ENCODE measurements at places on chromosomes 11 and 22.

- DNase-seq = no peak
Observed at GRCh38 chr11:117905524-117905923, 23.7 kb downstream of the TMPRSS13 start.

DNA sequence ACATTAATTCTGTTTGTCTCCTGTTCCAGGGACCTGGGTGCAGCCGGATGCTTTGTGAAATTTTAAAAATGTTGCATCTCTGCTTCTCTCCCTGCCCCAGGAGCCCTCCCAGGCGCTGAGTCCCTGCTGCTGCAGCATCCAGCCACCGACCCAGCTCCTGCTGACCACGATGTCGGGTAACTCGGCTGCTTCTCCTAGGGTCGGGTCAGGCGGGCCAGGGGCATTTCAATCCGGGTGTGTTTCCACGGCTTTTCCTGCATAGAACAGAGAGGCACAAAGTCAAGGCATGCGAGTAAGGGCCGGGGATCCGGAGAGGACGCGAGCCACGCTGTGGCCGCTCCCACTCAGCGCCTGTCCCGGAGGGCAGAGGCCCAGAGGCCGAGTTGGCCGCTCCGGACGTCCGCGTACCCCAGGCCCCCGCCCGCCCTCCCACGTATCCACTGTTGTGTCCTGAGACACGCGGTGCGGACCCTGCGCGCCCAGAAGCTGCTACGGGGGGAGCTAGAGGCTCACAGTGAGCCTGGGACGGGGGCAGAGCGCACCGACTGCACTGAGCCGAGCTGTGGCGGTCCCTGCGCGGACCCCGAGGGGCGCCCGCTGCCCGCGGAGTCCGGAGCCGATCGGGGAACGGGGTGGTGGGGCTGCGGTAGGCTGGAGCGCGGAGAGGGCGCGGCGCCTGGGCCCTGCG lies at the start of gene POU2AF3:
Gene POU2AF3, plus strand, starts transcription at position 134 of the 688 bp plus-strand sequence. Its CDS starts 36 bp downstream, at position 170.
- DNase-seq = no peak

DNA sequence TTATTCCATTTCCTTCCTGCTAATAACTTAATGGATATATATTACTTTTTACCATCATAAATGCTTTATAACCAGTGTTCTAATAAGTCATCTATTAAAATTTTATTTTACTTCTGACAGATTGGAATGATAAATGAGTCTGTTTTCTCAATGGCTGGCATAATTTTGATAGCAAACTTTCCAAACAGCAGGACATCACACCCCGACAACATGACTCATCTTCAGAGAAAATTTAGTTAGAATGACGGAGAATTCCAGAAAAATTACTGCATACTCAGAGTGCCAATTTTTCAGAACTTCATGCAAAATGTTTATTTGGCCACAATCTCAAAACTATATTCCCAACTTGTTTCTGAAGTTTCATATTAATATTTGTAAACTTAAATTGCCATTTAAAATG lies 174.4 kb downstream of the SWAP70 start:
- DNase-seq = no peak

DNA sequence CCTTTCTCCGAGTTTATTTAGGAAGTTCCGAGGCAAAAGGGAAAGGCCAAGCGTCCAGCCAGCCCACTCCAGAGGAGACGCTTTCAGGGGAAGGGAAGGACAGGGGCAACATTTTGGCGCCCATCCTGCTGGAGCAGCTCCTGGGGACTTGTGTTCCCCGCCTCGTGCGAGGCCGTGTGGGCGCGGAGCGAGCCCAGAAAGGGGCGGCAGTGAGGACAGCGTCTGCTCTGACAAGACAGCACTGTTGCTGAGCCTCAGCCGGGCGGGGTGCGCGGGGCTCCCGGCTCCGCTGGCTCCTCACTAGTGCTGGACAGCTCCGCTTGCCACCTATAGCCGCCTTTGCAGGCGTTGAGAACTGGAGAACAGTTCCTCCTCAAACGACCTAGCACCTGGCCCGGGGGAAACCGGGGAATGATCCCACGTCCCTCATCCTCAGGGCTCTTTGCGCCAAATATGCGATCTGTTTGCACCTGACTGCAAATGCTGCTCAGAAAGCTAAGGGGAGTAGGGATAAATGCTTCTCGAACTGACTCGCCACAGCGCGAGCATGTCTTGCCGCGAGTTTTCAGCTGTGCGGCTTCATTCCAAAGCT lies 722 bp upstream of the GUCY1A2 start:
- DNase-seq = no peak

- no peak for DNase-seq
Observed at GRCh38 chr11:58530236-58530635, 22.3 kb upstream of the OR5B21 start.

DNA sequence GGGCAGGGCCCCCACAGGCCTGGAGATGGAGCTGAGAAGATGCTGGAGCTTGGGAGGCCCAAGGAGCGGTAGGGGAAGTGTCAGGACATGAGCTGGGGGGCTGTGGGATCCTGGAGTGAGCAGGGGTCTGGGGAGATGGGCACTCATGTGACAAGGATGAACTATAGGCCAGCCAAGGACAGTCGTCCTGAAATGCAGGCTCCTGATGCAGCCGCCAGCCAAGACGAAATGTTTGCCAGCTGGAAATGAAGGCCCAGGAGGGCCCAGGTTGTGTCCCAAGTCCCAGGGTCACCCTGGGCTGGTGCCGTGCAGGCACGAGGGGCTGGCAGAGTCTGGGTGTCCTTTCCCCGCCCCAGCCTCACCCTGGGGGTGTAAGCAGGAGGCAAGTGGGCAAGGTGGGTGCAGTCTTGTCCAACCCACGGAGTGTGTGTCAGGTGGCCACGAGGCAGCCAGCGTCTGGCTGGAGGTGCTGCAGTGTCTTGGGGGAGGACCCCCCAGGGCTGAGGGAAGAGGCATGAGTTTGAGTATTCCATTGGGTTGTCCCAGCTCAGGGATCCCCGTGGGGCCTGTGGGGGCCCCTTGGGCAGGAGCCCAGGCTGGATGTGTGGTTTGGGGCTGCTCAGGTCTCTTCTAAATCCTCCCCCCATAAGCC lies 21.4 kb downstream of the MRGPRG start:
- peak; percentile 35 for DNase-seq

DNA sequence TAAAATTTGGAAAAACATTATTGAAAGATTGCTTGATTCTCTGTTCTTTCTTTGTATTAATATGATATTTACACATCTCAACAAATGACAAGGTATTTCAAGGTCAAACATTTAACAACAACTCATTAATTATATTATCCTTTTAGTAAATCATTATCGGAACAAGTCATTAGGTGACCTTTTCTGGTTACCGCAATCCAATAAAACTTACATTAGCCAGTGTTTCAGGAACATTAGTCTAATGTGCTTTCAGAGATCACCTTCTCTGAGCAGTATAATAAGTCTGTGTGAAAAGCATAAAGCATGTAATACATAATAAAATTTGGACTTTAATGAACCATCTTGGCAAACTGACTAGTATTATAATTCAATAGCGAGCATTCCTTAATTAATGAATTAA lies 1466.4 kb downstream of the FAM181B start:
- DNase-seq = no peak

DNA sequence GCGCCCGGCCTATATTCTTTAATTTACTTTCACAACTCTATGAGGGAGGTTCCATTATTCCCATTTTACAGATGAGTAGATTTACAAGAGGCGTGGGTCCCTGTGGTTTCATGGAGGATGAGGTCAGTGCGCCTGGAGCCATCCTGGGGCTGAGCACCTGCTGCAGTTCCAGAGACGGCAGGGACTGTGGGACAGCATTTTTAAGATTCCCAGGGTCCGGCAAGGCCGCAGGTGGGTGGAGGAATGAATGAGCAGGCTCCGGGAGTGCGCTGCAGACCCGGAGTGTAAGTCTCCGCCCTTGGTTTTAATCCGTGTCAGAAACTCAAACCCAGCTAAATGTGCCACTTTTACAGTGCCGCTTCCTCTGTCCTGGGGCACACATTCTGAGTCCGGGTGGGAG lies 4.1 kb upstream of the CHRM1 start:
- no peak for DNase-seq

DNA sequence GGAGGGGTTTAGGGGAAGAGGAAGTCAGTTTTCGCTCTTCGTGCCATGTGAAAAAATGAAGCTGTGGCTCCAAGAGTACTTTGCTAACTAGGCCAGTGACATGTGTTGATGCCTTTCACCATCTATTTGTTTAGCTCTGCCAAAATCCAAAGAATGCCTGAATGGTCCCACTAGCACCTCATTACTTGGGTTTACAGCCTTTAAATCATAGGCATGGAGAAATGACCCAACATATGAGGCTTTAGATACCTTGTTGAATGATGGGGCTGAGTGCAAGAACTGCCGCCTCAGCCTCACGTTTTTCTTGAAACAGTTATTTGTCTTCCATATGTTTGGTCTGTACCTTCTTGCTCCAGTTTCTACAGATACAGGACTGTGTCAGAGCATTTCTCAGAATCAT lies 8.3 kb downstream of the RBM4 start:
- DNase-seq = no peak

All from CD8-positive, alpha-beta memory T cell (primary cell).